RCC 7860 (cell line): ENCODE measurements at places on chromosomes 6 and 20.

GRCh38 chr6:97765461-97765860 is 482.4 kb upstream of the MMS22L start:
- DNase-seq = no peak

- no peak for DNase-seq
Observed at GRCh38 chr6:53979468-53980067, 131.7 kb upstream of the MLIP start.

- no peak for DNase-seq
Observed at GRCh38 chr6:111406200-111406721, 76.8 kb downstream of the REV3L start.

- DNase-seq = no peak
Observed at GRCh38 chr6:14118091-14118439, 493 bp downstream of the CD83 start.

- no peak for DNase-seq
Observed at GRCh38 chr6:81381382-81381916, 371.0 kb downstream of the TENT5A start.

DNA sequence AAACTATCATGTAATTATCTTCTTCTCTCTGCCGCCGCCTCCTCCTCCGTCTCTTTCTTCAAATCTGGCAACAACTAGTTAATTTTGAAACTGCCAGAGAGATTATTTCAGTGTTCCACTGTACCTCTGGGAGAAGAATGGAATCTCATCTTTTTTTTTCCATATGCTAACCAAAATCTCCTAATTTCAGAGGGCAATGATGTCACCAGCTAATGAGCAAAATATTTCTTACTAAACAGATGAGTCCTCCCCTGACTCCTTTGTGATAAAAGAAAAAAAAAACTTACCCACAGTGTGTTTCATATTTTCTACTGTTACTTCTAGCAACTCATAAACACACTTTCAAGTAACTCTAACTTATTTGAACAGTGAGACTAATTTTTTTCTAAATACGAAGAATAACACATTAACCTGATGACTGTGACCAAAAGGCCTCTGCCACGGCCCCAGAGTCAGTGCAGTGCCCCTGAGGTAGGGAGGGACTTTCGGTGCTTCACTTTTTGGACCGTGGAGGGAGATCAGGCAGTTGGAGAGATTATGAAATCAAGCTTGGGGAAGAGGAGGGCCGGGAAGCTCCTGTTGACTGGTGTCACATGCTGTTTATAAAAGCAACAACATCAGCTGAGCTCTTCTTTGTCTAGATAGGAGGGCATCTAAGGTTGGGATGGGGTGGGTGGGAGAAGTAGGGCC is 159.6 kb downstream of the SASH1 start:
- no peak for DNase-seq

GRCh38 chr6:83459663-83460062 is 28.8 kb upstream of the ME1 start:
- DNase-seq = no peak

- DNase-seq = no peak
Observed at GRCh38 chr6:57469072-57469471, 151.6 kb downstream of the PRIM2 start.

GRCh38 chr6:11514672-11515071 is 22.9 kb upstream of the TMEM170B start:
- DNase-seq = no peak

DNA sequence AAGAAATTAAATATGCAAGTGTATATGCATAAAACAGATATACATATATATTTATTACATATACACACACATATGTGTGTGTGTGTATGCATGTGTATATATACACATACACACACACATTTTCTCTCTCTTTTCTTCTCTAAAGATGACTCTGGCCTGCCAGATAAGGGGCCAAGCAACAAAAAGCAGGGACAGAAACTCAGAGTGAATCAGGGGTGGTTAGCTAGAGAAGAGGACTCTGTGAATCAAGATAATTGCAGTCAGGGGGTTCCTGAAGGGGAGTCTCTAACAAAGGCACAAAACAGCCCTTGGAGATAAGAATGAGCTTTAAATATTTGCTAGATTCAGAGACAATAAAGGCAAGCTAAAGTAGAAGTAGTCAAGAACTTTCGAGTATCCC is 650.5 kb downstream of the UTRN start:
- no peak for DNase-seq

DNA sequence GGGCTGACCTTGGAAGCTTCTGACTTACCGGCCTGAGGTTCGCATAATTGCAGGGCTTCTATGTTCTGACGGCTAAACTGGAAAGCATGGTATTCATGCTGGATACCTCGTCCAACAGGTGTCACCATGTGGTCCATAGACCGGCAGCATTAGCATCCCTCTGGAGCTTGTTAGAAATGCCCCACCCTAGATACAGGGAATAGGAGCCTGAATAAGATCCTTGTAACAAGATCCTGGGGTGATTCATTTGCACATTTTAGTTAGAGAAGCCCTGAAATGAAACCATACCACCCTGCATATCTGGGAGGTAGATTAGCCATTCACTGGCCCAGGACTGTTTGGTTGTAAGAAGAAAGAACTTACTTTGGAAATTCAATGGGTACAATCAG is 77.7 kb downstream of the TMEM170B start:
- DNase-seq = no peak

- DNase-seq = no peak
Observed at GRCh38 chr20:41204304-41205265, 67.2 kb downstream of the PLCG1 start.

- no peak for DNase-seq
Observed at GRCh38 chr6:101458336-101458735, 64.8 kb downstream of the GRIK2 start.

DNA sequence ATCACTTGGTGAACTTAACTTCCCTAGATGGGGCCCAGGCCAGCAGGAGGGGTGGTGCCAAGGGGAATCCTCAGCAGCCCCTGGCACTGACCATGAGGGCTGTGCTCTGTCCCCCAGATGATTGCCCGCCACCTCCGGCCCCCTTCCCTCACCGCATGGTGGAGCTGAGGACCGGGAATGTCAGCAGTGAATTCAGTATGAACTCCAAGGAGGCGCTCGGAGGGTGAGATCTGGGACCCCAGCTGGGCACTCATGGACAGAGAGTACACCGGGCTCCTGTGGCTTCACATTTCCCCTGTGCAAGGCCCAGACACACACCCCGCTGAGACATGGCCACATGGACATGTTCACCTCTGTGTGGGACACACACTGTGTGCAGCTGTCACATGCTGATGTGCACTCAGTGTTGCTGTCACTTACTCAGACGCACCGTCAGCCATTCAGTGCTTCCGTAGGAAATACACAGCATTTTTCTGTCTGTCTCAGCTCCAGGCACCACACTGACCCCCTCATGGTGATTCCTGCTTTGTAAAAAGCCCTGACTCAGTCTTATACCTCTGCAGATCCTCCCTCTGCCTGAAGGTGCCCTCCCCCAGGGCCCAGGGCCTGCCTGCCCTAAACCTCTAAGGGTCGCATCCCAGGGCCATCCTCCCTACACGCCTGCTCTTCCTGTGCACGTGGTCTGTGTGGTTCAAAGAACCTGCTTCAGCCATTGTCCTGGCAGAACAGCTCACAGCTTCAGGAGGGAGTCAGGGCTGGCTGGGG is 4.4 kb downstream of the MYLK2 start:
- no peak for DNase-seq

- no peak for DNase-seq
Observed at GRCh38 chr20:20734475-20734948, 22.1 kb upstream of the RALGAPA2 start.

GRCh38 chr6:39574991-39575390 is 150.2 kb downstream of the KIF6 start:
- DNase-seq = no peak

- DNase-seq = no peak
Observed at GRCh38 chr6:84762220-84763002, 2.0 kb downstream of the TBX18 start.

GRCh38 chr20:60057866-60058807 is 99.9 kb downstream of the CDH26 start:
- no peak for DNase-seq

- DNase-seq = peak; percentile 41
Observed at GRCh38 chr20:17995967-17996819, 27.4 kb downstream of the MGME1 start.

DNA sequence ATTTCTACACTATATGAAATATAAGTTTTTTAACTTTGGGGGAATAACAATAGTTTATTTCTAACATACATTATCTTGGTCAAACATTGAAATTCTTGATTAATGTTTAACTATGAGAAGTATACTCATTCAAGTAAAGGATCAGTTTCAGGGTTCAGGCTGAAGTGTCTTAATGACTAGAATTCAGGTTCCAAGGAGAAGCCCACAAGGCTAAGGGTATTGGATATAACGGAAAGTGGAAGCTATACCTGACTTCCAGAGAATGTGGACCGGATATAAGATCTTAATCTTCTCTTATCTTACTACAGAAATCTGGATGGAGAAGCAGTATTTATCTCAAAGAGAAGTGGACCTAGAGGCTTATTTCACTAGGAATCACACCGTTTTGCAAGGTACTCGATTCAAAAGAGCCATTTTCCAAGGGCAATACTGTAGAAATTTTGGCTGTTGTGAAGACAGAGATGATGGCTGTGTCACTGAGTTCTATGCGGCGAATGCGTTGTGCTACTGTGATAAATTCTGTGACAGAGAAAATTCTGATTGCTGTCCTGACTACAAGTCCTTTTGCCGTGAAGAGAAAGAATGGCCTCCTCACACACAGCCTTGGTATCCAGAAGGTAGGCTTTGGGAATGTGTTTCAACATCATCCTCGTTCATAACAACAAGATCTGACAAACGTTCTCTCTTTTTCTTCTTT is at the start of gene TINAG:
TINAG (plus strand) TSS at position 153 of the 697 bp plus-strand sequence; CDS start at position 263, 110 bp downstream.
- DNase-seq = no peak

GRCh38 chr20:16785226-16785625 is 37.1 kb downstream of the OTOR start:
- DNase-seq = no peak

DNA sequence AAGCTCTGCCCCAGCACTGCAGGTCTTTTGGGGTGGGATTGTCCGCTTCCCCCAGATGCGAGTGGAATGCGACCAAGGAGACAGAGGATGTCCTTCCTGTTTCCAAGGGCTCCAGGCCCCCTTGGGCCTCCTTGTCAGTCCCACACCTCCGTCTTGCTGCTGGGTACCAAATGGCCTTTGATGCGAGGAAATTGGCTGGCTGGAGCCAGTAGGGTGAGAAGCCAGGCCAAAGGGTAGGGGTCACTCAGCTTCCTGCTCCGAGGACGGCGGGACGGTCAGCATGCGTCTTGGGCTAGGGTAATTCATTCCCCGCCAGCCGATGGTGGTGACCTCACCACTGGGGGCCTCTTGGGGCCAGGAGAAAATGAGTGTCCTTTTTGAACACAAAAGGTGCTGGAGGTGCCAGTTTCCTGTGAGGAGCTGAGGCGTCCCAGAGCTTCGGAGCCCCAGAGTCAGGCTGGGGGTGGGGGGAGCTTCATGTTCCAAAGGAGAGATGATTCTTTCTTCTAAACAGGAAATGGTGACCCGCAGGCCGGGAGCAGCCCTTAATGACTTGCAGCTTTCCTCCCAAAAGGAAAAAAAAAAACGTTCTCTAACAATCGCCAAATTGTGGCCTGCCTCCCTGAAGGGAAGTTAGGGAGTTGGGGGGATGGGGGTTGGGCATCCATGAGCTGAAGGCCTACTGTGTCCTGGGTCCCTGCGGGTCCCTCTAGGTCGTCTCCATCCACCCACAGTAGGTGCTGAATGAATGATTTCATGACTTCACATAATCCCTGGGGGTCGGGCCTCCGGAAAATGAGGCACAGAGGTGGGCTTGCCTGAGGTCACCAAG is 6.7 kb downstream of the SNAI1 start:
- DNase-seq = peak; percentile 63

- no peak for DNase-seq
Observed at GRCh38 chr6:108733706-108734265, 114.4 kb upstream of the ARMC2 start.
